ENCODE measurements at places on chromosomes 2 and 18.
A peak's percentile ranks its signal among the peaks of the same experiment; 100 is the strongest.

- peak; percentile 94 for DNase-seq
Observed at GRCh38 chr2:168427451-168427850, 28.6 kb upstream of the CERS6 start.

- peak; percentile 10 for DNase-seq
Observed at GRCh38 chr2:118309946-118310680, 221.8 kb downstream of the INSIG2 start.

DNA sequence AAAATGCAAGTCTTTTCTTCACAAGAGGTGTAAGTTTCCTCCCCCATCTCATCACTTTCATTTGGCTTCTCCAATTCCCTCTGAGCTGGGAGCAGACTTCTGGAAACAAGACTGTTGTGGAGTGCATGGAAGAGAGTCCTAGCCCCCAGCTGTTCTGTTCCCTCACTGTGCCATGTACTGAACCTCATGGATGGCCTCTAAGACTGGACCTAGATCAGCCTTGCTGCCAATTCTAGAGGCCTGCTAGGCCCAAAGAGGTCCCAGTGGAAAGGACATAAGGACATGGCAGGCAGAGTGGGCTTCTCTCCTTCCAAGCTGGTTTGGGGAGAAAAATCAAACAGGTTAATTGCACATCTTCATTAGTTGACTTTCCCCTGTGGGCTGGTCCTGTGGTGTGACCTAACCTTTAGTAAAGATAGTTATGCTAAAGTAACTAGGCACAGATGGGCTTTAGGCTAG lies 7.3 kb upstream of the CETN1 start:
- no peak for DNase-seq

DNA sequence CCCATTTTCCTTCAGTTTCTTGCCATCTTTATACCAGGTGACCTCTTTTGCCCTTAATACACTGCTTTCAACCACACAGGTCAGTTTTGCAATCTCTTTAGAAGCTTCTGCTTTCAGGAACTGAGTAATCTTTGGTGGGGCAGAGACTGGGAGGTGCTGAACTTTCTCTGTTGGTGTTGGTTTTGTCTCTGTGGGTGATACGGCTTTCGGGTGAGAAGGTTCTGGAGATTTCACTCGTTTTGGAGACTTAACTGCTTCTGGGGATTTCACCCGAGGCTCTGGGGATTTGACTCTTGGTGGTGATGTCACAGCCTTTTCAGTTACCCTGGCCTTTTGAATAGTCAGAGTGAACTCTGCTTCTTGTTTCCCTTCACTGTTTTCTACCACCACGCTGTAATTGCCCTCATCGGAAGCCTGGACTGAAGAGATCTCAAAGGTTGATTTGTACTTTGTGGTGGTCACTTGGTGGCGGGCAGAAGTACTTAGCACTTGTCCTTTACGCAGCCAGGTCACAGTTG lies 50.4 kb downstream of the PLEKHA3 start:
- DNase-seq: no peak

GRCh38 chr2:70745276-70745825 lies 22.6 kb downstream of the ADD2 start:
- no peak for DNase-seq

- no peak for DNase-seq
Observed at GRCh38 chr2:70939839-70940580, 4.3 kb downstream of the ATP6V1B1 start.

DNA sequence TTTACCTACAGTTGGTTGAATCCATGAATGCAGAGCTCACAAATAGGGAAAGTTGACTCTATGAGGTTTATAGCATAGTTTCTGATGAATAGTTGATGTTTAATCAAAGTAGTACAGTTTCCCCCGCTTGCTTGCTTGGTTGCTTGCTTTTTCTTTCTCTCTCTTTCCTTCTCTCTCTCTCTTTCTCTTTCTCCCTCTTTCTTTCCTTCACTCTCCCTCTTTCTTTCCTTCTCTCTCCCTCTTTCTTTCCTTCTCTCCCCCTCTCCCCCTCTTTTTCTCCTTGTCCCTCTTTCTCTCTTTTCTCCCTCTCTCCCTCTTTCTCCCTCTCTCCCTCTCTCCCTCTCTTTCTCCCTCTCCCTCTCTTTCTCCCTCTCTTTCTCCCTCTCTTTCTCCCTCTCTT lies 999.9 kb upstream of the CELF4 start:
- no peak for DNase-seq

GRCh38 chr2:133352719-133353118 lies 215.5 kb downstream of the NCKAP5 start:
- no peak for DNase-seq

- no peak for DNase-seq
Observed at GRCh38 chr18:27382567-27383216, 197.6 kb upstream of the CHST9 start.

DNA sequence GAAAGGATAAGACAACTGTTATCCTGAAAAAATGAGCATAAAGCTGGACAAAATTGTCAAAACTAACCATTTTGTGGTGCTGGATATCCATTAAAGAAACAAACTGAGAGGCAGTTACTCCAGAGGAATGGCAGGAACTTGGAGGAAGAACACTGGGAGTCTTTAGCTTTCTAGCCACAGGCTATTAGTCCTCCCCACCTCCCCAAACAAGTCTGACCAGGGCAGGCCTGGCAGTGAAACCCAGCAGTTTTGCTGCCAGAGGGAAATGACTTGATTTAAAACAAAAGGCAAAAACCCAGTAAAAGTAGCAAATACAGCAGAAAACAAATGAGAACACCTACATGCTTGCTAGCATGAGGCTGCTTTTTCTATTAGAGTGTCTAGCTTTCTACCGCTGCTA lies 34.9 kb downstream of the OSBPL1A start:
- no peak for DNase-seq

DNA sequence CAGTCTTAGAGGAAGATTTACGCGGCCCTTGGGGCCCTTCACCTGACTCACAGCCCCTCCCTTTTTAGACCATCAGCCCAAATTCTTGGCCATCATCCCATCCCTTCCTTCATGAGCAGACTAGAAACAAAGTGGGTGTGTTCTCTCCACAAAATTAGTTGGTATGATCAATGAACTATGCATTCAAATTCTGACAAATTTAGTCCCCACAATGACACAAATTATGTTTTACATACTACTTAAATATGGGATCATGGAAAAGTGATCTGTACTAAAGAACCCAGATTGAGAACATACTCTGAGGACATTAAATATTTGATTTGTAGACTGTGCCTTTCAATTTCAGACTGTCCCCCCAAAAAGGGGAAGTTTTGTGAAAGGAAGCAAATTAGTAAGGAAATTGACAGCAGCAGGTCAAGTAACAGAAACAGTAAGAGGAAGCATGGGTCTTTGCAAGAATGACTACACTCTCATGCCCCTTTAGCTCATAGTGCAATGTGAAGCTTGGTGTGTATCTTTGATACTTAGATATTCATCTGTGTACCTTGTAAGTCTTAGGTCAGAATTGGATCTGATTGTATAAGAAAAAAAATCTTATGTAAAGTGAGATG lies 2.2 kb upstream of the MAPRE2 start:
- no peak for DNase-seq

DNA sequence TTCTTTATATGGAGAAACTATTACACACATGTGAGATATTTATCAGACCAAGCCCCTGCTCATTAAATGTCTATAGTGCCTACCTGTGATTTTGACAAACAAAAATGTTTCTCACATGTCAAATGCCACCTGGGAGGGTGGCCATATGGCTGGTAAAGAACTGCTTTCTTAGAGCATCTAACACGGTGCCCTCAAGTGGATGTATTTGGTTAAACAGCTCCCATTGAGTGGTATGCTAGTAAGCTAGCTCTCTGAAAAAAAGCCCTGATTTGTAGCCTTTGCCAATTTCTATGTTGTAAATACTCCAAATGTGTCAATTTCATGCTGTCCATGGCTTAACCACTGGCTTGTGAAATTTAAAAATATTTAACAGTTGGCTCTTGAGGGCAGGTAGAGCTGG lies 94.6 kb downstream of the PMAIP1 start:
- DNase-seq: no peak

DNA sequence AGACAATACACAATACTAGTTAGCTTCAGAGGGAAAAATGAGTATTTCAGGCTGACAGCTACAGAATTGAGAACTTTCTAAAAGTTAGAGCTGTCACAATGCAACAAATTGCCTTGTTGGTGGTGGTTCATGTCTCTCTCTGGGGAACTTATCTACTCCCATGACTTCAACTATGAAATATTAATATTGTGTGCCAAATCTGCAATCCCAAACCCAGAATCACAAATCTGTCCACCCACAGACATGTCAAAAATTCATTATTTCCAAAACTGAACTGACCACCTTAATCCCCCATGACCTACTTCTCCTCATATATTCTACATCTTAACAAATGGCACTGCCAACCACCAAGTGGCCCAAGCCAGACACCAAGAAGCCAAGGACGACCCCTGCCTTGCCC lies 143.5 kb downstream of the TCF4 start:
- DNase-seq: no peak

DNA sequence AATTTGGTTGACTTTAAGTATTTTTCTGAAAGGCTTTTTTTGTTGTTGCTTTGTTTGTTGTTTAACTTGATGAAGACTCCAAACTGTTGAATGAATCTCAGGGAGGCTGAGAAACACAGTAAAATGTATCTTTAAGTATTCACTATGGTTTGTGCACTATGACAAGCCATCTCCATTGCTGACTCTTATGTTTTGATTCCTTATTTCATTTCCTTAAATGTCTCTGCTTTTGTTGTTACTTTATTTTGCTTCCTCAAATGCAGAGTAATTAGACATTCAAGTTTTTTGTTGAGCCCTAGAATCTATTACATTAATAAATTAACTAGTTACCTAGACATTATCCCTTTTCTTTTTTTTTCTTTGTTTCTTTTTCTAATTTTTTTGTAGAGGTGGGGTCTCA lies 46.3 kb upstream of the SLC39A10 start:
- no peak for DNase-seq

DNA sequence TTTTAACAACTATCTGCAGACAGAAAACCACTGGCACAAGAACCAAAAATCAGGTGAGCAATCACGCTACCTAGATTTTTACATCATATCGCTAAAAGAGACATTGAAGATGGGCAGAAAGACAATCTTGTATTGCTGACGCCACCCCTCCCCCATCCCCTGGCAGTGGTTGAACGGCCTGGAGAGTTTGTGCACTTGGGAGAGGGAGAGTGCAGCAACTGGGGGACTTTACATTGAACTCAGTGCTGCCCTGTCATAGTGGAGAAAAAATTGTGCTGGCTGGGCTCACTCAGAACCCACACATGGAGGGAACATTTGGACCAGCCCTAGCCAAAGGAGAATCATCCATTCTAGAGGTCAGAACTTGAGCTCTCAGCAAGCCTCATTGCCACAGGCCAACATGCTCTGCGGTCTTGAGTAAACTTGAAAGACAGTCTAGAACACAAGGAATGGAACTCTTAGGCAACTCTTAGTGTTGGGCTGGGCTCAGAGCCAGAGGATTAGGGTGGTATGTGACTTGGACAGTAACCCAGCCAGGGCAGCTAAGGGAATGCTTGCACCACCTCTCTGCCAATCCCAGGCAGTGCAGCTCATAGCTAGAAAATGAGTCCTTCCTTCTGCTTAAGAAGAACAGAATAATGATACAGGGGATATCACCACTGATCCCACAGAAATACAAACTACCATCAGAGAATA lies 220.0 kb upstream of the CYP26B1 start:
- DNase-seq: peak; percentile 3

DNA sequence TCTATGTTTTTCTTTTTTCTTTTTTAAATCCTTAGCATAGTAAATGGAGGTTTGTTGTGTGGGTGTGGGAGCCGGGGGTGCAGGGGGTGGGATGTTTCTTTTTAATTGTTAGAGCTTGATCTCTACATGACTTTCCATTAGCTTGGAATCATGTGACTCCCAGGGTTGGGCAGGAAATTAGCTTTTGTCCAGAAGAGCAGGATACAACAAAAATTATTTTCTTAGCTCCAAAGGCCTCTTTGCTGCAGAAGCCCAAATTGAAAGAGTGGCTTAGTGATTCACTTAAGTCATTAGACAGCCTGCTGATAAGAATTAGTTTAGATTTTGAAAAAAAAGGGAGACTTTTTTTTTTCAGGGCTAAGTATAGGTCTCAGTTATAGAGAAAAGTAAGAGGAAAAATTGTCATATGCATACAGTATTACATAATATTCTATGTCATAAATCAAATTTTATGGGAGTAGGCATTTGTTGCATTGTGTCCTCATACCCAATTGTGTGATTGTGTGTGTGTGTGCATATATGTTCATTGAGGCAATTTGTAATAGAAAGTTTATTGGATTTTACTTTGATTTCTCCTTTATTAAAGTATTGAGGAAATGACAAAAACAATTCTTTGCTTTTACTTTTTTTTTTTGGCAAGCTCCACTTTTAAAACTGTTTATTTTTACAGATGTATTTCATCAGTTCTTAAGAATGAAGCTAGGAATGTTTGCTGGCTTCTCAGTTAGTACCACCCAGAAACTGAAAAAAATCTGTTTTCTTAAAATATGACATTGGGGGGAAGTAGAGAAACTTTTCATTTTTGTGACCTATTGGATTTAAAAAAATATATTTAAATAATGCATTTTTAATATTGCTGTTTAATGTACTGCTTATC lies 47.4 kb downstream of the TSPYL6 start:
- DNase-seq: peak; percentile 21

- DNase-seq: no peak
Observed at GRCh38 chr2:239187464-239188253, 213.2 kb downstream of the HDAC4 start.

DNA sequence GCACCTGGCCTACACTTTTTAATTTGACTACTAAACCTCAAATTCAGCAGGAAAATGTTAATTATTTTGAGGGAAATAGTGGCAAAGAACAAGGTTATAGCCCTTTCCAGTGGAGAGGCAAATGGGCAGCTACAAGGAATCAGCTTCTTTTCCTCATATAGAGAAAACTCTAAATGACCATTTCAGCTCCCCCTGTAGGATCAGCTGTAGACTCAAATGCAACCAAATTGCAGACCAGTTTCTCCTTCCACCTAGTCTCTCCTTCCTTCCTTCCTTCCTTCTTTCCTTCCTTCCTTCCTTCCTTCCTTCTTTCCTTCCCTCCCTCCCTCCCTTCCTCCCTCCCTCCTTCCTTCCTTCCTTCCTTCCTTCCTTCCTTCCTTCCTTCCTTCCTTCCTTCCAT lies 158.2 kb downstream of the ZEB2 start:
- no peak for DNase-seq

GRCh38 chr2:62309465-62310091 lies 113.7 kb downstream of the B3GNT2 start:
- DNase-seq: no peak

GRCh38 chr2:203347375-203347774 lies 19.2 kb downstream of the ABI2 start:
- no peak for DNase-seq
